ENCODE measurements at places on chromosomes 13 and 19. TPM values are rescaled to one million over a fixed set of nuclear protein-coding genes. Genes with fewer than 3 reads are reported as not detected.

SIGLEC5 gene
- total RNA-seq, result not detected

- peak; percentile 5 for DNase-seq
- H3K36me3 ChIP-seq, result no peaks in the 10 kb centered on the region
- no peaks in the 10 kb centered on the region for H3K27me3 ChIP-seq
- H3K4me1 ChIP-seq, result peaks cover 5% of the 10 kb centered on the region
- H3K4me3 ChIP-seq, result no peak overlapping the region
Measured at GRCh38 chr19:40689339-40690049, 957 bp downstream of the NUMBL start.

ZNF677 gene
- 39.1 TPM for total RNA-seq

DNA sequence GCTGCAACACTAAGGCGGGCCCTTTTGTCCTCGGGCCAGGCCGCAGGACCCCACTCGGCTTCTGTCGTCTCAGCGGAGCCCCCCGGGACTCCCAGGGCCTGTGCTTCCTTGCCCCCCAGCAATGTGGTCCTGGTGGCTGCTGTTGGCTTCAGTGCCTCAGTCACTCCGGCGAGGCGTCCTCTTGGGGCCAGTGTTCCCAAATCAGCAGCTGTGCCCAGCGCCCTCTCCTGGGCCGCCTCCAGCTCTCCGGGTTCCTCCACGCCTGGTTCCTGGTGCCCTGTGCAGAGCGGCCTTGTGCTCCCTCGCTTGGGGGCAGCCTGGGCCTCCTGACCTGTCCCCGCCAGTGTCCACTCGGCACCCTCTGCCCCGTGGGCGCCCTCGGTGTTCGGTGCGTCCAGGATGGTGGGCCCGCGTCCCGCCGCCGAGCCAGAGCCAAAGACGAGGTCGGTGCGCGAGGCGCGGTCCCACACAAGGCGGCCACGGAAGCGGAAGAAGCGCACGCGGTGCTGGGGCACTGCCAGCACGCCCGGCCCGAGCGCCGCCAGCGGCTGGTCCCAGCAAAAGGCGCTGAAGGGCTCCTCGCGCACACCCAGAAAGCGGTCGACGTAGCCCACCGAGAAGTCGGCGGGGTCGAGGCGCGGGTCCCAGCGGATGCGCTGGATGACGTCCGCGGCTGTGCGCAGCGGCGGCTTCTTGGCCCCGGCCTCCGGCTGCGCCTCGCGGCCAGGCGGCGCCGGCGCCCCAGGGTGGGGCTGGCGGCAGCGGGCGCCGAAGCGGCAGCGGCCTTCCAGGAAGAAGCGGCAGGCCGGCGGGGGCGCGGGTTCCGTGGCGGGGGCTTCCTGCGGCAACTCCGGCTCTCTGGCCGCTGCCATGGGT, 685 bp downstream of the LENG9 start:
- H3K36me3 ChIP-seq, result no peaks in the 10 kb centered on the region
- H3K27ac ChIP-seq, result peak overlapping the region; percentile 43
- H3K4me1 ChIP-seq, result peaks cover 38% of the 10 kb centered on the region
- H3K4me3 ChIP-seq, result peak overlapping the region; percentile 47

LENG8 gene
- total RNA-seq, result 639 TPM

GRCh38 chr13:23074075-23074828, 106.5 kb upstream of the SGCG start:
- H3K27ac ChIP-seq, result no peak overlapping the region
- no peak overlapping the region for H3K4me3 ChIP-seq
- H3K4me1 ChIP-seq, result no peaks in the 10 kb centered on the region
- no peak for DNase-seq
- H3K27me3 ChIP-seq, result peaks cover 4% of the 10 kb centered on the region
- no peaks in the 10 kb centered on the region for H3K36me3 ChIP-seq

SLC25A41 gene
- 0.96 TPM for total RNA-seq

TMEM190 gene
- not detected for total RNA-seq

- DNase-seq, result no peak
- no peaks in the 10 kb centered on the region for H3K36me3 ChIP-seq
- H3K4me1 ChIP-seq, result peaks cover 37% of the 10 kb centered on the region
- H3K4me3 ChIP-seq, result no peak overlapping the region
- no peaks in the 10 kb centered on the region for H3K27me3 ChIP-seq
Measured at GRCh38 chr19:2634228-2634951, 68.1 kb downstream of the GNG7 start.

ZNF296 gene
- total RNA-seq, result 2.3 TPM

DNA sequence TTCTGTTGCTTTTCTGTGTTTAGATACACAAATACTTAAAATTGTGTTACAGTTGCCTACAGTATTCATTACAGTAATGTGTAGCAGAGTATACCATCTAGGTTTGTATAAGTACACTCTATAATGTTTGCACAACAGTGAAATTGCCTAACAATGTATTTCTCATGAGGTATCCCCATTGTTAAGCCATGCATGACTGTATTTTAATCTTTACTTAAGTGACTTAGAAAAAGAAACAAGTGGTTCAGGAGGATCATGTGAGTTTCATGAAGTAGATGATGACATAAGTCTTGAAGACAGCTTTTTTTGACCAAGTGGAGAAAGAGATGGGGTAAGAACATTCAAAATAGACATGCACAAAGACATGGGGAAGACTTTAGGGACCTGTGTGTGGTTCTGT, 8.4 kb upstream of the KCTD4 start:
- H3K36me3 ChIP-seq, result peaks cover 33% of the 10 kb centered on the region
- H3K4me3 ChIP-seq, result no peak overlapping the region
- DNase-seq, result no peak
- H3K27me3 ChIP-seq, result no peaks in the 10 kb centered on the region
- H3K27ac ChIP-seq, result no peak overlapping the region

LAIR2 gene
- total RNA-seq, result not detected

DNA sequence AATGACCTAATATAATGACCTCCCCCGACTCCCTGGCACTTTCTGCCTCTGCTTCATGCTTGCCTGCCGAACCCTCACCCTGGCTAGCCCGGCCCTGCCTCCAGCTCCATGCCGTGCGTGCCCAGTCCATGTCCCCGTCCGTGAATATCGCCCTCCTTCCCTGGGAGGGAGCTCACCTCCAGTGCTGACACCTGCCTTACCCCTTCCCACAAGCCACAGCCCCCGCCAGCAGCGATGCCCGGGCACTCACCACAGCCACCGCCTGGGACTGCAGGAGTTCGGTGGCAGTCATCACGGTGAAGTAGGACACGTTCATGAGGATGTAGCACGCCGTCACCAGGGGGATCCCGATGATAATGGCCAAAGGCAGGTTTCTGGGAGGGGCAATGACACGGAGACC, 10.0 kb downstream of the SLC7A9 start:
- DNase-seq, result no peak
- H3K27ac ChIP-seq, result no peak overlapping the region
- no peak overlapping the region for H3K4me3 ChIP-seq
- no peaks in the 10 kb centered on the region for H3K4me1 ChIP-seq

TMEM238 gene
- 10.2 TPM for total RNA-seq

ZNF578 gene
- 6.1 TPM for total RNA-seq

DNA sequence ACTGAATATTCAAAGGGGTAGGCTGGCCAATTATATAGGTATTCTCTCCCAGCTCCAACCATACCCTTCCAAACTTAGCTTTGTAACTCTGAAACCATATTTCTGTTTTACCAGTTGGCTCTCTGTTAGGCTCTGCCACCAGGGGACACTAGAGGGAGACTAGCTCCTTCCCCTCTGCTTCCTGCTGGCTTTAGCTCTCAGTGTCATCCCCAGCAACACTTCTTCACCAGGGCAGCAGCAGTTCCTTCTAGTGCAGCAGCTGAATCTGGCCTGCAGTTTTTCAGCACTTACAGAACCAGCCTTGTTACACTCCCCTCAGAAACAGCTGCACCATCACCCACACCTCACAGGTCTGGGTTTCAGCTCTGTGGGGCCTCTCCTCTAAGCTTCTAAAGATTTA, 51.0 kb upstream of the DOCK9 start:
- peak; percentile 67 for DNase-seq
- no peaks in the 10 kb centered on the region for H3K27me3 ChIP-seq
- H3K27ac ChIP-seq, result peak overlapping the region; percentile 85
- peaks cover 76% of the 10 kb centered on the region for H3K4me1 ChIP-seq

DNA sequence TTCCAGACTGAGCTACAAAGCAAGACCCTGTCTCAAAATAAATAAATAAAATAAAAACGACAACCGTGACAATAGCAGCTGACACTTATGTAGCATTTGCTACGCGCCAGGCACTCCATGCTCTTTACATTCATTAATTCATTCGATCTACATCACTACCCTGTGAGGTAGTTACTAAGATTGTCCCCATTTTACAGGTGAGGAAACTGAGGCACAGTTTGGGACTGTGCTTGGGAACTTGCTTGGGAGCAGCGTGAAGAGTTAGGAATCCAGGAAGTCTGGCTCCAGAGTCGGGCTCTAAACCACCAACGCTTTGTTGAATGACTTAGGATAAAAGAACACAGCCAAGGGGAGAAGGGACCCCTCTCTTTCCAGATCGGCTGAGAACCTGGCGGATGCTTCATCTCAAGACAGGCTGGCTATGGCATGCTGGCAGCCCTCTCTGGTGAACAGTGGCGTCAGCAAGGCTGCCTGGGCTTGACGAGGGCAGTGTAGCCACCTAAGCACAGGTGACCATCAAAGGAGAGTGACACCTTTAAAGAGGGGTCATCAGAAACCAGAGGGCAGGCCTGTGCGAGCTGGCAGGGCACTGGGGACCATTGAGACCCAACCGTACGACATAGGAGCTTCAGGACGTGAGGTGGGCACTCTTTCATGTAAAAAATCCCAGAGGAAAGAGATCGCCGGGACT, 591 bp downstream of the DOHH start:
- no peaks in the 10 kb centered on the region for H3K27me3 ChIP-seq
- DNase-seq, result no peak
- peak overlapping the region; percentile 98 for H3K27ac ChIP-seq

DNA sequence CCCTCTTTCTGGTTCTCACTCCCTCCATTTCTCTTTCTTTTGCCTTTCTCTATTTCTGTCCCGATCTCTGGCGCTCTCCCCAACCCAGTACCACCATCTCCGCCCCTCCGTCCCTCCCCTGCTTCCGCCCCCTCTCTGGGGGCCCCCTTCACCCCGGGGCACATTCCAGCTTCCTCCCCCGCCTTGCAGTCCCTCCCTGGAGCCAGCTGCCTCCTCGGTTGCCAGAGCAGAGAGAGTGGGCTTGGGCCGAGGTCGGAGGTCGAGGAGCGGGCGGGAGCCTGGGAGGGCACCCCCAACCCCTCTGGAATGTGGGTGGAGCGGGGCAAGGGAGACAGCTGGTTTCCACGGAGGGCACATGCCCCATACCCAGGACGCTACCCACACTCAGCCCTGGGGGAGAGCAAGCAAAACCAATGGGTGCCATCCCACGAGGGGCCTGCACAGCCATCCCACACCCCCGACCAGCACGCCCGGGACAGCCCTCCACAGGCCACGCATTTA, 6.5 kb upstream of the CIRBP start:
- no peaks in the 10 kb centered on the region for H3K27me3 ChIP-seq
- peaks cover 68% of the 10 kb centered on the region for H3K4me1 ChIP-seq
- peak overlapping the region; percentile 88 for H3K27ac ChIP-seq
- peak overlapping the region; percentile 97 for H3K4me3 ChIP-seq

DNM2 gene
- 267 TPM for total RNA-seq

- no peak for DNase-seq
- no peak overlapping the region for H3K27ac ChIP-seq
- peaks cover 1% of the 10 kb centered on the region for H3K4me1 ChIP-seq
- peaks cover 6% of the 10 kb centered on the region for H3K27me3 ChIP-seq
- no peak overlapping the region for H3K4me3 ChIP-seq
Measured at GRCh38 chr13:78787190-78787589, 128.2 kb upstream of the OBI1 start.

DNA sequence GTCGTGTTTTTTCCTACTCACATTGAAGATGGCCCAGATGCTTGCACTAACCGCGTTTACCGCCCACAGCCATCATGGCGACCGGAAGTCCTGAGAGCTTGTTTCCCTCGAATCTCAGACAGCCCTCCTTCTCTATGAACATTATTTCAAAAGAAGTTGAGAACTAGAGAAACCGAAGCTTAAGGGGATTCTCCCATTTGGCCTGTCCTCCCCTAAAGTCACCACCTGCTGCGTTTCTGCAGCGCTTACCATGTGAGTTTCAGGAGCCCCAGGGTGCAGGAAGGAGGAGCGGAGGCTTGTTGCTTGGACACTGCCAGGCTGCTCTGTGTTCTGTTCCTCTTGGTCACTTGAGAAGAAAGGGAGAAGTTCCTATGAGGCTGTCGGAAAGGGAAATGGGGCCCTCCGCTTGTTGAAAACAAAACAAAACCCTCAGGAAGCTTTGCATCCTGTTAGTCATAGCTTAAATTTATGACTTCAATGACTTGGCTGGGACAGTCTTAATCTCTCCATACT, 6.2 kb downstream of the CARD8 start:
- H3K27me3 ChIP-seq, result no peaks in the 10 kb centered on the region
- peak overlapping the region; percentile 96 for H3K4me3 ChIP-seq
- H3K4me1 ChIP-seq, result peaks cover 27% of the 10 kb centered on the region

DNA sequence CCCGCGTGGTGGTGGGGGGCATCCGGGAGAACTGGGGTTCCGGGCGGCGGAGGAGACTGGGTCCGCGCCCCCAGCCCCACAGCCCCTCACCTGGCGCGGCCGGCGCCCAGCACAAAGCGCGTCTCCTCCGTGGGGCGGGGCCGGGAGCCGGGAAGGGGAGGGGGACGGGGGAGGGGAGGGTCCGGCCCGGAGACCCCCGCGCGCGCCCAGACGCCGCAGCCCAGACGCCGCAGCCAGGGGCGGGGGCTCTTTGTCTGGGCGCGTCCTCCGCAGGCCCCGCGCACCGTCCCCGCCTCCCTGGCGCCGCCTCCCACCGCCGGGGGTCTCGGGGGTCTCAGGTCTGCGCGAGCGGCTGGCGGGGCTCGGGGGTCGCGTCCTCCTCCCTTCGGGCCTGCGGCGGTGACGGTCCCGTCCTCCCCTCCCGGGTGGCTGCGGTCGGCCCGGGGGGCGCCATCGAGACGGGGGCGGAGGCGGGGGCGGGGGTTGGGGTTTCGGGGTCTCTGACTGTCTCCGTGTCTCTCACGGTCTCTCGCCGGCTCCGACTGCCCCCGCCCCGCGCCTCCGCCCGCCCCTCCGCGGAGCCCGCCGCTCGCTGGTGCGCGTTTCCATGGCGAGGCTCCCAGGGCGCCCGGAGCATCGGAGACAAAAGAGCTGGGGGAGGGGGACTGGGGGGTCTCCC, at the start of gene PLPPR3:
Gene PLPPR3, minus strand, starts transcription at position 131 of the 679 bp plus-strand sequence. CDS start 396 bp downstream, outside the sequence.
- no peak for DNase-seq
- peak within 1 kb of the TSS; percentile 40 for H3K27ac ChIP-seq
- H3K4me3 ChIP-seq, result peak within 1 kb of the TSS; percentile 38

GGACT gene
- total RNA-seq, result 4.0 TPM

GRCh38 chr13:60590800-60591747, 194.1 kb downstream of the TDRD3 start:
- peaks cover 11% of the 10 kb centered on the region for H3K27me3 ChIP-seq
- H3K36me3 ChIP-seq, result no peaks in the 10 kb centered on the region
- H3K4me3 ChIP-seq, result no peak overlapping the region
- no peak for DNase-seq
- H3K4me1 ChIP-seq, result no peaks in the 10 kb centered on the region
- no peak overlapping the region for H3K27ac ChIP-seq
